Frontal cortex (tissue), 4 donors: ENCODE measurements at places on chromosomes 4 and X. TPM values are rescaled to one million over a fixed set of nuclear protein-coding genes. Genes with fewer than 3 reads are reported as not detected.
A peak's percentile ranks its signal among the peaks of the same experiment; 100 is the strongest.

DNA sequence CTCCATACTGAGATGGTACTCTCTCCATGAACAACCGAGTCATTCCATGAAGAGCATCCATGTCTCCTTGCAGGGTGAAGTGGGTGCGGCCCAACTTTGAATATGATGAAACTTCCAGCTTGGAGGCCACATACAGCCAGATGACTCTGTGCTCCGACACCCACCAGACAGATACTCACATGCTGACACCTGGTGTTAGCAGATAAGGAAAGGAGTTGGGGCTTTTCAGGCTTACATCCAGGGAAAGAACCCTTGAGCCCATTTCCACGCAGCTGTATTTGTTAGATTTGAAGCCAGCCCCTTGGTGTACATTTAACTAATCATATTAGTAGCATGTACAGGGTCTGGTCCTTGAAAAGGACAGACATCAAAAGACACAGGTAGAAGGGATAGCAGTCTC, 62.1 kb upstream of the PRRG3 start:
- DNase-seq, result no peak

- DNase-seq, result no peak
These were observed 222.1 kb downstream of the LDB2 start for GRCh38 chr4:16676230-16676770.

DNA sequence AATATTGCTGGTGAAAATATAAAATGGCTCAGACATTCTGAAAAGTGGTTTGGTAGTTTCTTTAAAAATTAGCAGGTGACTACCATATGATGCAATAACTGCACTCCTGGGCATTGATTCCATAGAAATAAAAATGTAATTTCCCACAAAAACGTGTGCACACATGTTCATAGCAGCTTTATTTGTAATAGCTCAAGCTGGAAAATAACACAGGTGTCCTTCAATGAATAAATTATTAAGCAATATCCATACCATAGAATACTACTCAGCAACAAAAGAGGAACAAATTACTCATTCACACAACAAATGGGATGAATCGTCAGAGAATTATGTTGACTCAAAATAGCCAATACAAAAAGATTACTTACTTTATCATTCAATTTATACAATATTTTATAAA, 893.7 kb upstream of the SLIT2 start:
- no peak for DNase-seq

- DNase-seq, result no peak
These were observed 43.0 kb downstream of the AMELX start for GRCh38 chrX:11336201-11336600.

- DNase-seq, result no peak
These were observed 32.1 kb upstream of the GPR78 start for GRCh38 chr4:8547912-8548730.

DNA sequence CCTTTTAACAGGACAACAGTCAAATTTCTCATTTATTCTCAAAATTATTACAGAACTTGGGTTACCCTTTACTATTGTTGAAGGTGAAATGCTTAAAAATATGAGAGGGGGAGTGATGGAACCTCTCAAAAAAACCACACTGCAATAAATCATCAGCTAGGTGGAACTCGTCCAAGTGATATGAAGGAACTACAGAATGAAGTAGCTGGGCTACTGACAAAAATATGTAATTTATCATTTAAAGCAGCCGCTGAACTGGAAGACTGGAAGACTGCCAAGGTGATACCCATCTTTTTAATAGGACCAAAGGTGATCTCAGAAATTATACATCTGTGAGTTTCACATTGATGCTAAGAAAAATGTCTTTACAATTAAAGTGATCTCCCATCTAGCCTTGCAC, 597.7 kb upstream of the TENM3 start:
- no peak for DNase-seq

- peak; percentile 40 for DNase-seq
These were observed 2.2 kb upstream of the SFRP2 start for GRCh38 chr4:153790962-153791551.

DNA sequence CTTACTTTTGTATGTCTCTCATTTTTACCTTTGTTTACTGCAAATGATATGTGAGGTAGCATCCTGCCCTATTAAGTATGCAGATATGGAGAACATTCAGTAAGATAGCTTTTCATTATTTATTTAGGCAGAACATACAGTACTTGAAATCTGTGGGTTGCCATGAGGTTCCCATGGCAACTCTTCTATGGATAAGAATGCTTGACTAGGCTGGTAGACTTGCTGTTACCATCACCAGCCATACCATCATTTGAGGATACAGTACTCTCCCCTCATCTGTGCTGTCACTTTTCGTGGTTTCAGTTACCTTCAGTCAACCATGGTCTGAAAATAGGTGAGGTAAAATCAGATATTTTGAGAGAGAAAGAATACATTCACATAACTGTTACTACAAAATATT, 56.7 kb downstream of the NAF1 start:
- no peak for DNase-seq

DNA sequence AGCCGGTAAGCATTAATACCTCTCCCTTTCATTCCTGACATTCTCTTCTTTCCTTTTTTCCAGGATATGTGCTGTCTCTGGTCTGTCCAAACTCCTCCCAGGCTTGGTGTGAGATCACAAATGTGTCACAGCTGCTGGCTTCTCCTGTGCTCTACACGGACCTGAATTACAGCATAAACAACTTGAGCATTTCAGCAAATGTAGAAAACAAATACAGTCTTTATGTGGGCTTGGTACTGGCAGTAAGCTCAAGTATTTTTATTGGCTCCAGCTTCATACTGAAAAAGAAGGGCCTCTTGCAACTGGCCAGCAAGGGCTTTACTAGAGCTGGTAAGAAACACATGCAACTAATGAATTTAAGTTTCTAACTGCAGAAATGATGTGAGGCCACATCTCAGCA, 8.4 kb downstream of the NIPAL1 start:
- no peak for DNase-seq

GRCh38 chrX:68937581-68937980, 108.8 kb downstream of the EFNB1 start:
- no peak for DNase-seq

DNA sequence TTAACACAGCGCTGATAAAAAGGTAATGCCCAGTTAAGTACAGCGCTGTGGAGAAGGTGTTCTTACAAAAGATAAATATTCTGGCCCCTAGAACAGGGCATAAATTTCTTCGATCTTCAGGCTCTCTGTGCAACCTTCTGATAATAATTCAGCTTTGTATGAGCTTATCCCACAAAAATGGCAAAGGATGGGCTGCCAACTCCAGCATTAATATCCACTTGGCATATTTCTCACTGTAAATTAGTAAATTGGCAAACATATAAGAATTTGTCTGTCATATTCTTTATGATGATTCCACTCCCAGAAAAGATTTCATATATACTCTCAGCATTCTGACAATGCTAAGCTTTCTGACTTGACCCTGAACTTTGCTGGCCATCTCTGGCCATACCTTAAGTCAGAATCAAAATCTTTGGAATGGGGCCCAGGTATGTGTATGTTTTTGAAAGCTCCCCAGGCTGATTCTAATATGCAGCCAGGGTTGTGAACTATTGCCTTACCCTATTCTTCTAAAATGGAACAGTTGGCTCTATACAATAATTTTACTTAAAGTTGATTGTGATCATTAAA, 134.8 kb downstream of the FRYL start:
- no peak for DNase-seq

GRCh38 chr4:55982976-55983375, 34.2 kb downstream of the CEP135 start:
- no peak for DNase-seq

DNA sequence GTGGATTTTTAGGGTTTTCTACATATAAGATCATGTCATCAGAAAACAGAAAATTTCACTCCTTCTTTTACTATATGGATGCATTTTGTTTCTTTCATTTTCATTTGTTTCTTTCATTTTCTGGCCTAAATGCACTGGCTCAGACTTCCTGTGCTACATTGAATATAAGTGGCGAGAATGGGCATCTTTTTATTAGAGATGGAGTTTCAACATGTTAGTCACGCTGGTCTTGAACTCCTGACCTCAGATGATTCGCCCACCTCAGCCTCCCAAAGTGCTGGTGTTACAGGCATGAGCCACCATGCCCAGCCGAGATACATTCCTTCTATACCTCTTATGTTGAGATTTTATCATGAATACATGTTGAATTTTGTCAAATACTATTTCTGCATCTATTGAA, 61.8 kb downstream of the BRWD3 start:
- no peak for DNase-seq

GRCh38 chr4:15656038-15656470, 897 bp upstream of the FBXL5 start:
- DNase-seq, result no peak

DNA sequence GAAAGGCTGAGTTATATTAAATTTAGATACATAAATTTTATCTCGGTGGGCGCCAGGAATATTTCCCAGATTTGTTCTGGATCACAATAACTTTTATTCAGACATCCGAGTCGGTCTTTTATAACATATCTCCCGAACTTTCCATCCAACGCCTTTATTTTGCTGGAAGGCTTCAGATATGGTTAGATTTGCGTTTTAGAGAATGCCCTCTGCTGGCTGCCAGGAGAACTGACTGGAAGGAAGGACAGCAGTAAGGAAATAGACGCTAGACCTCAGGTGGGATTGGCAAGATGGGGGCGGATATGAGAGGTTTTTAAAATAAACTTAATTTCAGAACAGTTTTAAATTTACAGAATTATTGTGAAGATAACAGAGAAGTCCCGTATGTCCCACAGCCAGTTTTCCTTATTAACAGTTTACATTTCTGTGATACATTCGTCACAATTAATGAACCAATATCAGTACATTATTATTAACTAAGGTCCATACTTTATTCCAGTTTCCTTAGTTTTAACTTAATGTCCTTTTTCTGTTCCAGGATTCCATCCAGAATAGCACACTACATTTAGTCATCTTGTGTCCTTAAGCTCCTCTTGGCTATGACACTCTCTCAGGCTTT, 4.6 kb upstream of the KANTR start:
- peak; percentile 54 for DNase-seq

Gene SPARCL1
- 48.9 TPM for total RNA-seq

Gene CCKAR
- not detected for total RNA-seq

DNA sequence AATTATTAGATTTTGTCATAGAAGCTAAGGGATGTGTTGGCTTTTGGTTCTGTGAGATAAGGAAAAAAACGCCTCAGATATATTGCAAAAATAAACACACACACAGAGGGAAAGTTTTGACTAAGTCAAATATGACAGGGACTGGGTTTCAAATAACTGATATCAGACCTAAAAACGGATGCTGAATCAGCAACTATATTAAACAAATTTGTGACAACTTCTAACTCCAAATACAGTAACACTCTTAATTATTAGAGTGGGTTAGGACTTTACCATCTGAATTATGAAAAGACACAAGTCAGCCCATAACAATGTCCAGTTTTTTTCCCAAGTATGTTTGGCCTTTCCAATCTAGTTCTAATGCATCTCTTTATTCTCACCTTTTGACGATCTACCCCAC, 2693.1 kb downstream of the ARAP2 start:
- no peak for DNase-seq

Gene NMU
- 2.0 TPM for total RNA-seq
